ENCODE measurements at places on chromosomes 7 and 10.

DNA sequence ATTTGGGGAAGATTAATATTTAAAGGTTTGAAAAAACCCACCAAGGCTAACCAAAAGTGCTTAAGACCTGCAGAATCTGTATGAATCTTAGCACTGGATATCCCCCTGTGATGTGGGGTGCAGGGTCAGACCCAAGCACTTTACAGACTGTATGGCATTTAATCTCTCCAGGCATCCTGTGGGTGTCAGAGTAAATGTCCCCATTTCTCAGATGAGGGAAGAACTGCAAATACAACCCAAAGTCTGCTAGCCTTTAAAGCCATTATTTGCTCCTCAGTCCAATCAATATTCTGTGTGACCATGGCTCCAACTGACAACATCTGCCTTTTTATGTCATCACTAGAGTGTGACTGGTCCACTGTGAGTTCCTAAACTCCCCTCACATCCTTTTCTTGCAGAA, 10.0 kb upstream of the MBL2 start:
- no peak for DNase-seq

DNA sequence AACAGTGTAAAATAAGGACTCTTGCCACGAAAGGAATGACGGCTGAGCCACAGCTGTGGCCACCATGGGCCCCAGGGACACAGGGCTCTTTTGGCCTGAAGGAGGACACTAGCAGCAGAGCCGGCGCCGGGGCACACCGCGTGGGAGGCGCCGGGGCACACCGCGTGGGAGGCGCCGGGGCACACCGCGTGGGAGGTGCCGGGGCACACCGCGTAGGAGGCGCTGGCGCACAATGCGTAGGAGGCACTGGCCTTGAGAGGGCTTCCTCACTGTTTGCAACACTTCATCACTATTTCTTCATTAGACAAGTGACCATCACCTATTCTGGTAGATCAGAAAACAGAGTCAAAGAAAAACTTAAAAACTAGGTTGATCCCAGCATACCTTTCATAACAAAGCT, 23.4 kb downstream of the ESYT2 start:
- no peak for DNase-seq

DNA sequence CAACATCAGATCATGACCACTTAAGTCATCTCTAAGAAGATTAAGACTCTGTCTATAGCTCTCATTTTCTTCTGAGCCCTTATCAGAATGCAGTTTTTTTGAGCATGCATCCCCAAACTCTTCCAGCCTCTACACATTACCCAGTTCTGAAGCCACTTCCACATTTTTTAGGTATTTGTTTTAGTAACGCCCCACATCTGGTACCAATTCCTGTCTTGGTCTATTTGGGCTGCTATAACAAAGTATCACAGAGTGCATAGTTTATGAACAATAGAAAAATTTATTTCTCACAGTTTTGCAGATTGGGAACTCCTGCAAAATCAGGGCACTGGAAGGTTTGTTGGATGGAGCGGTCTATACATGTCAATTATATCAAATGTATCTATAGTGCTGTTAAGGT, 107.7 kb upstream of the KCND2 start:
- no peak for DNase-seq

DNA sequence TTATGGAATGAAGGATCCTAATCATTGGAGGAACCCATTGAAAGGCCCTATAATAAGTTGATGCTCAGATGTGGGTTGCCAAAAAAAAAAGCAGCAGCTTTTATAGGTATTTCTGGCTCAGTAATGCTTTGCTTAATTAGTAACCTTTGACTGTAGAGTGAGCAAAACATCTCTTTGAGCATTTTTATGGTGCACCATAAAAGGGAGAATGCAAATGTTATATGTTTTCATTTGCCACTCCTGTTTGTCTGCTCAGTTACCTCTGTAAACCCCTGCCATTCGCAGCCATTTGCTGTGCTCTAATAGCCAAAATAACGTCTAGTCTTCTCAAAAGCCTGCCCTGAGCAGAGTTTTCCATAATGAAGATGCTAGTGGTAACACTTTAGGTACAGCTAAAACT, 589.1 kb upstream of the FOXK1 start:
- no peak for DNase-seq

GRCh38 chr10:6840201-6840691, 260.2 kb upstream of the PRKCQ start:
- DNase-seq, result no peak

DNA sequence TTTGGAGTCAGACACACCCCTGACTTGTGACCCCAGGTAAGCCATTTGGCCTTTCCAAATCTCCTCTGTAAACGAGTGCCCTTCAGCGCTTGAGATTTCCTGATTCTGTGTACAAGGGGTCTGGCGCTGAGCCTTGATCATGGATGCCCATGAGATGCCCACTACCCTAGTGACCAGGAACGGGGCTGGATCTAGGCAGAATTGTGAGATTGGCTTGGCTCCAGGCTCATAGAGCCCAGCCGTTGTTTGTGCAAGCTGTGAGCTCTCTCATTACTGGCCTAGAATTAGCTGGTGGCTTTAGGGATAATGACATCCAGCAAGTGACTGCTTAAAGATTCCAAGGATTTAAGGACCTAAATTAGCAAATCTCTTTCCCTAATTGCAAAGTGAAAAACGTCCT, 84.9 kb downstream of the CAMK1D start:
- DNase-seq, result no peak

DNA sequence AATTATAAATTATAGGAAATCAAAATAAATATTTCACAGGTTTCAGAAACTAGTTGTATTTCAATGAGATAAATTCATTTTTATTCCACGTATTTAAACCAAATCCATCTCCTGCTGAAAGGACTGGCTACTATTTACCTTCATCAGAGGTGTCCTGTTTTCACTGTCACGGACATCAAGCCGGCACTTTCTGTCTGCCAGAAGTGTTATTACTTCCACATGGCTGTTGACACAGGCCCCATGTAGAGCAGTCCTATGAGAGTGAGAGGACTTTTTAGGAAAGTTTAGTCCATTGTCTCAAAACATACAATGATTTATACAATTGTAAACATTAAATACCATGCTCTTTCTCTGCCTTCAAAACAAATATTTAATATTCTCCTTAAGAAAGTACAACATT, 100.4 kb upstream of the ACBD5 start:
- DNase-seq, result no peak

- DNase-seq, result no peak
Measured at GRCh38 chr7:72467237-72467636, 55.1 kb upstream of the CALN1 start.

GRCh38 chr10:35827783-35828182, 185.7 kb upstream of the FZD8 start:
- no peak for DNase-seq

DNA sequence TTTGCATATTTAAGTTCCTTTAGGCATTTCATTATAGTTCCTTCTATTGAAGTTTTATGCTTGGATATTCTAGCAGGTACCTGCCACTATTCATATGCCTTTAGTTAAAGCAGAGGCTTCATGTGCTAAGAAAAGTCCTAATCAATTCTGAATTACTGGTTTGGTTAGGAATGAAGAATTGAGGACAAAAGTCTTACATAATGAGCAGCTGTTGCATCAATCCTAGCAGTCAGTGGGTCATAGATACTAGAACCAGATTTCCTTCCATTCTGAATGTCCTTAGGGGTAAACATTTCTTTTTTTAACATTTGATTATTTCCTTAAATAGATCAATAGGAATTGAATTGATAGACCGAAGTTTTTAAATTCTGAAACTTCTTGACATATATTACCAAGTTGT, 59.2 kb downstream of the CDK13 start:
- no peak for DNase-seq

GRCh38 chr10:124446830-124447750, 2.7 kb downstream of the NKX1-2 start:
- DNase-seq, result no peak

DNA sequence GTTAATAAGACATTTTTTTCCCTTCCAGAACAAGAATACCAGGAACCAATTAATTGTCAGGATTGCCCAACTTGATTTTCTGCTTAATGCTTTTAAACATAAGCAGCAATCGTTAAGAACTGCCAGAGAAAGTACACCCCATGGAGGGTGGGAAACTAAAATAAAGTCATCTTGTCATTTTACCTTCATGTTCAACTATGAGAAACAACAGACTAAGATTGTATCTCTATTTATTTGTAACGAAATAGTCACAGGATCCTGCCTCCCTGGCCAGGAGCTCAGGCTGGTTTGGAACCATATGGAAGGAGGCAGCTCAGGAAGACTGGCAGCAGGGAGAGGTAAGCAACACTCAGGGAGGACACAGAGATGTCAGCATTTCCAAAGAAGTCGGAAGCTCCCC, 129.6 kb downstream of the TNS3 start:
- DNase-seq, result no peak

DNA sequence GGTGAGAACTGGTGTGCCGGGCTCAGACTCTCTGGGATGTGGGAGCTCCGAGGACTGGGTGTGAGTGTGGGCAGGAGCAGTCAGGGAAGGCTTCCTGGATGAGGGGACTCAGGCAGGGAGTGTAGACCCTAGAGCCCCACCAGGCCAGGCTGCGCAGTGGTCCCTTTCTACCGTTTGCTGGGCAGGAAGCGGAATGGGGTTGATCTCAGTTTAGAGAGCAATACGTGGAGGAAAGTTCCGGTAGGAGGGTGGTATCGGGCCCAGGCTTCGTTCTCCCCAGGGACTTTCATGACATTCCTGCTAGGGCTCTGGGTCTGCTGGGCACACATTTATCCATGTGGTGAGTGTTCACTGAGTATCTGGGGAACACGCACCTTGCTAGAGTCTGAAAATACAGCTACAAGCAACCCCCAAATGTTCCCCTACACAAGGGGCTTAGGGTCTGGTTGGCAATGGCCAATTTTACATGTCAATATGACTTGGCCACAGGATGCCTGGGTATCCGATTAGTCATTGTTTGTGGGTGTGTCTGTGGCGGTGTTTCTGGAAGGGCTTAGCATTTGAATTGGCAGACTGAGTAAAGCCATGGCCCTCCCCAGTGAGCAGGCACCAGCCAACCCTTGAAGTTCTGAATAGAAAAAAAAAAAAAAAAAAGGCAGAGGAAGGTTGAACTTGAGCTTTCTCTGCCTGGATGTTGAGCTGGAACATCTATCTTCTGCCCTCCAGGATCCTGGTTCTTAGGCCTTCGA, 20.8 kb downstream of the GHRHR start:
- DNase-seq, result peak; percentile 14

DNA sequence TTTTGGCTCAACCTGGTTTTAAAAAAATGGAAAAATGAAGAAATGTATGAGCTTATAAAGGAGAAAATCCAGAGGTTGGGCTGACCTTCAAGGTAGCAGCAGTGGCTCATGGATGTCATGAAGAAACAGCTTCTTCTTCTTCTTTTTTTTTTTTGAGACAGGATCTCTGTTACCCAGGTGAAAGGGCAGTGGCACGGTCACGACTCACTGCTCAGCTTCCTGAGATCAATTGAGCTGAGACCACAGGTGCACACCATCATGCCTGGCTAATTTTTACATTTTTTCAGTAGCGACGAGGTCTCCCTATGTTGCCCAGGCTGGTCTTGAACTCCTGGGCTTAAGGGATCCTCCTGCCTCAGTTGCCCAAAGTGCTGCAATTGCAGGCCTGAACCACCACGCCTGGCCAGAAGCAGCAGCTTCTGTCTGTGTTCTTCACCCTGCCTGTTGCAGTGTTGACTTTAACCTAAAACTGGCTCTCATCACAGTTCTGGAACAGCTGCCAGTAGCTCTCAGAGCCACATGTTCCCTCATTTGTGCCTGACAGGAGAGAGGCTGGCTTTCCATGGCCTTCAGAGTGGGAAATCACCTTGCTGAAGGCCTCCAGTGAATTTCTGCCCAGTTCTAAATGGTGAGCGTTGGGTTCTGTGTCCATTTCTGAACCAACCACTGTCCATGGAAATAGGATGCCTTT, 117.7 kb downstream of the PFKFB3 start:
- no peak for DNase-seq

DNA sequence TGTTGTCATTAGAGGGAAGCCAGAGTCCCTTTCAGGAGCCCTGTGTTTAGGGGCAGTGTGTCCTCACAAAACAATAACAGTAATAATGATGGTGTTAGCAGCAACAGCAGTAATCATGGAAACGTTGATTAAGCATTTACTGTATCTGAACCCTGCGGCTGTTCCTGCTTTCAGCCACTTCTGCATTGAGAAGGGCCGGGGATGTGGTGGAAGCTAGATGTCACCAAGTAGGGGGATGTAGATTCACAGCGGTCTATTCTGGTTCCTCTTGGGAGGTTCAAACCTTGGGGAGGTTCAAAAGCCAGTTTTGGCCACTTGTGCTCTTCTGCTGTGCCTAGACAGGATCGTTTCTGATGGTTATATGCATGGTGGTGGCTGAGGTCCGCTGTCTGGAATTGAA, 44.8 kb downstream of the PRPF18 start:
- DNase-seq, result no peak

DNA sequence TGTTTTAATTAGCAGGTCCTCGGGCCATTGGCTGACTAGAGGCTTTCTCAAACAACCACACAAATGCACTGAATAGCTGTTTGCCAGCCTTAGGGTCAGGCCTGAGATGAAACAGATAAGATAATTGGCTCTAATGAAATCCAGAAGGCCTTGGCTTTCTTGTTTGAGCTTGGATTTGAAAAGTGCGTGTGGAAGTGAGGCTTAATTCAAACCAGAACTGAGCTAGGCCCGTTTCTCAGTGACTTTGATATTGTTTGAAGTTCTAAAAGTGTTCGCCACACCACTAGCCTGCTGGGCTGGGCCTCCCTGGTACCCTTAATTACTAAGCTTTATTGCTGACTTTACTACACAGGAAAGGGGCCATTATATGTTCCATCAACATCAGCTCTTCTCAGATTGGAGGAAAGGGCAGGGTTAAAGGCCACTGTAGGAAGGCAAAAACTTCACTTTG, 270.6 kb downstream of the TWIST1 start:
- no peak for DNase-seq

- DNase-seq, result no peak
Measured at GRCh38 chr7:42085531-42085930, 151.5 kb downstream of the GLI3 start.

All from SJSA1 (cell line).